ENCODE measurements at places on chromosomes 5 and 9.
A peak's percentile ranks its signal among the peaks of the same experiment; 100 is the strongest.

DNA sequence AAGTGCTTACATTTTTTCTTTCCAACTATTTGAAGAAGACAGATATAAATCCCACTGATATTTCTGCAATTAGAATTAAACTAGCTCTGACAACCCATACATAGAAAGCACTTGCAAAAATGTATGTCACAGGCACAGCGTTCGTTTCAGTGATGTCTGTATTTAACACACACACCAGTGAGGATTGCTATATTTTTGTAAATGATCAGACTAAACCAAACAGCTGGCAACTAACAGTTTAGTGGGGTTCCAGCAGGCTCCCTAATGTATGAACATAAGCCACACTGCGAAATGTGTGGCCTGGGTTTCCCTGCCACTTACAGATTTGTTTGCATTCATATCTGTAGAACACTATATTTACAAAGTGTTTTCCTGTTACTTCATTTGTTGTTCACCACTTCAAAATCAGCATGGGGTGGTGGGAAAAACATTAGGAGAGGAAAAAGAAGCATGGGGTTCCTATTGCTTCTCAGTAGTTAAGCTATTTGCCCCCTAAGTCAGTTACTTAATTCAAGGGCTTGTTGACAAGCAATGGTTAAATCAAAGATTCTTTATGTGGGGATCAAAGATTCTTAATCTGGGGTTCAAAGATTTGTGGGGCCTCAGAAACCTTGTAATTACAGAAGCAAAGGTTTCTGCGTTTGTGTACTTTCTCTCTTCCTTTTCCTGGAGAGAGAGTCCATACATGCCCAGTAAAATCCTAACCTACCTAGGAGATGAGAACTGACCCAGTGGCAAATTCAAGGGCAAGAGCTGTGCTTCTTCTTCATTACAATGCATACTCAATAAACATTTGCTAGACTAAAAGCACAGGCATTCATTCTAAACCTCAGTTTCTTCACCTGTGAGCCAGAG is 27.1 kb downstream of the ZNF608 start:
- DNase-seq: no peak

DNA sequence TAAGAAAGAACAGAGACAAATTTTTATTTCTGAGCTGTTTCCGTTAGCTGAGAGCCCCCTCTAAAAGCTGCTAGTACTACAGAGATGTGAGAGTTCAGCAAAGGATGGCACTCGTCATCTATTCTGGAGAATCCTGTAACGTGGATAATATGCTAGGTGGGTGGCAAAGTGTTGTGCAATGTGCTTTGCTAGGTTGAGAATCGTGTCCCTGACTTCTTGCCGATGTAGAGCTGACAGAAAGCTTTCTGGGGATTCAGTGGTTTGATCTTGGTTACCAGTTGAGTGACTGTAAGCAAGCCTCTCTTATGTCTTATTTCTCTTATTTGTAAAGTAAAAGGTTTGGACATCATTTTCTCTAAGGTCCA is 298.3 kb upstream of the ACTBL2 start:
- DNase-seq: no peak

GRCh38 chr5:32421075-32421474 is 23.5 kb downstream of the ZFR start:
- DNase-seq: no peak

- DNase-seq: no peak
These were observed 202.2 kb downstream of the GABBR2 start for GRCh38 chr9:98506422-98507054.

DNA sequence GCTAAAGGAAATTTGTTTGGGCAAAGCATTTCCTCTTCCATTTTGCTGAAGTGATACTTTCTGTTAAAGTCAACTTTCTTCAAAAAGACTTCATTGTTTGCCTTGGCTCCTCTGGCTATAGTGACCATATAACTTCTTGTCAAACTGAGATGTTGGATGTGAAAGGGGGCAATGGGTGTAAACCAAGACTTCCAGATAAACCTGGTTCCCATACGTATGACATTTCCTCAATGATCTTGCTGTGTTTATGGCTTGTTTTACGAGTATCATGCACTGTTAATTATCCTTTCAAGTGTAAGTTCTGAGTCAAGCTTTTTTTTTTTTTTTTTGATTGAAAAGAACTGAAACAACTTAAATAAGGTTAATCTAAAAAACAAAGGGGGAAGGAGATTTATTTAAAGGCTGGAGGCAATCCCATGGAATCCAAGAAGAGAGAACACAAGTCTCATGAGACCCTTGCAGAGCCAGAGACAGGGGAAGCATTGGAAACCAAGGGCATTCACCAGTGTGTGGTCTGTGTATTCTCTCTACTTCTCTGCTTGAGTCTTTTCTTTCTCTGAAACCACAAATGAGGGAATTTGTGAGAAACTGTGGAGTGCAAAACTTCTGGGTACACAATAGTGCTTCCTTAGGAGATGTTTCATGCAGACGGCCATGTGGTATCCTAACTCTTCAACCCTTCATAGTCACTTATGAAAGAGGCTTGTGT is 335.3 kb downstream of the RAB3C start:
- DNase-seq: no peak

DNA sequence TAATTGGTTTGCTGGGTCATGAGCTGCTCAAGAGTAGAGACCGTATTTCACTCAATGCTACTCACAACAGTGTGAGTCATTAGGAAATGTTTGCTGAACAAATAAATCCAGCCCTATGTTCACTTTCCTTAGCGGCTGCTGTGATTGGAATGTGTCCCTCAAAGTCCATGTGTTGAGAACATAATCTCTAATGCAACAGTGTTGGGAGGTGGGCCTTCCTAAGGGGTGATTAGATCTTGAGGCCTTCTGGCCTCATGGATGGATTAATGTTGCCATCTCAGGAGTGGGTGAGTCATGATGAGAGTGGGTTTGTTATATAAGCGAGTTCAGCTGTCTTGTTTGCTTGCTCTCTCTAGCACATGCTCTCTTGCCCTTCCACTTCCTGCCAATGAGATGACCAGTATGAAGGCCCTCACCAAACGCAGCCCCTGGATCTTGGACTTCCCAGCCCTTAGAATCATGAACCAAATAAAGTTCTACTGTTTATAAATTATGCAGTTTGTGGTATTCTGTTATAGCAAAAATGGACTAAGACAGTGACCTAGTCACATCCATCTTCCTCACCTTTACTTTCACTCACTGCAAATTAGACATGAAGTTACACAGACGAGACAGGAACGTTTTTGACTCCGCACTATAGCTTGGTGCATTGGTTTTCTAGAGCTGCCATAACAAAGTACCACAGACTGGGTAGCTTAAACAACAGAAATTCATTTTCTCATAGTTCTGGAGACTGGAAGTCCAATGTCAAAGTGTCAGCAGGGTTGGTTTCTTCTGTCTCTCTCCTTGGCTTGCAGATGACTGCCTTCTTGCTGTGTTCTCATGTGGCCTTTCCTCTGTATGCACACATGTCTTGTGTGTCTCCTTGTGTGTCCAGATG is 50.9 kb upstream of the FAM169A start:
- DNase-seq: no peak

- DNase-seq: peak; percentile 11
These were observed 196.5 kb upstream of the TBCA start for GRCh38 chr5:77972469-77973252.

DNA sequence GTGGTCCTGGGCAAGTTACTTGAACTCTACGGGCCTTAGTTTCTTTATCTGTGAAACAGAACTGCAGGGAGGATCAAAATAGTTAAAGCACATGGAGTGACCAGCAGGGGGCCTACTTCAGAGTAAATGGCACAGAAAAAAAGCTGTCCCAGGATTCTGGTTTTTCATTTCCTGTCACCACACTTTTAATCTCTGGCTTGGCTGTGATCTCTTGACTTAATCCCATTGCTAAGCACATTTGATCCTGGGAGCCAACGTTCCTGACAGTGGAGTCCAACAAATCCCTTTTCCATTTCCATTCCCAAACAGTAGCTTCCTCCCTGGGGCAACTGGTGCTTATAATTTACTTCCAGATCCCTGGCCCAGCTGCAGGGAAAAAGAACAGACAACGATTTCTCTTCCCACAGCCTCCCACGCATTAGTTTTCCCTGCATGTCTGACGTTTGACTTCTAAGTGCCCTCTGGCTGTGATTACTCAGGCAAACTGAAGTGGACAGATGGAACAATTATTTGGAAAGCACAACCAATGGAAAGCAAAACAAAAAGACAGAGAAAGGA is 136.5 kb upstream of the STK32A start:
- peak; percentile 4 for DNase-seq

GRCh38 chr5:92421196-92421595 is 1038.1 kb upstream of the ARRDC3 start:
- no peak for DNase-seq

DNA sequence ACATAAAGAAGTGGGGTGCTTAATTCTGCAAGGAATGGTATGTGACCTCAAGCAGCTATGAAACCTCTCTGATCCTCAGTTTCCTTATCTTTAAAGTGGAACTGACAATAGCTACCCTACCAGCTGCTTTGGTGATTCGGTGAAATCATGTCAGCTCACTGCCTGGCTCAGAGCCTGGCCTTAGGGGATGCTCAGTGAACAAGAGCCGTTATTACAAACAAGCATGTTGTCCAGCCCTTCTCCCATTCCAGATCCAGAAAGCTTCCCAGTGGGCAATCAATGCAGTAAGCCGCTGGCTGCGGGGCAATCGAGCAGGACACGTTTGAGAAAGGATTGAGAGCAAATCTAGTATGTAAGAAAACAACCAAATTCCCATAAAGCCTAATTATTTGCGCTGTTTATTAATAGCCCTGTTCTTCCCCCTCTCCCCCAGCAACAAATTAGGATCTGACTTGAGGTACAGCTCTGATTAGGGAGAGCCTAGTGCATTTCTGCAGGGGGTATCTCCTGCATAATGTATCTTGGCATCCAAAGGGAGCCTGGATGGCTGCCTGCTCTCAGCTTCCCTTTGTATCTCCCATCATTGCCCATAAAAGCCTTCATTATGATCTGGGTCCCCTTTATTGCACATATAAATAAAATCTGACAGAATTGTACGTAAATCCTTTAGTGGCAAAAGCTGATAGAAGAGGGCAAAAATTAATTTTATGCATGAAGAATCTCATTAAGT is 371.4 kb downstream of the TMEM232 start:
- no peak for DNase-seq

GRCh38 chr5:112264151-112264550 is 154.9 kb downstream of the EPB41L4A start:
- DNase-seq: no peak

DNA sequence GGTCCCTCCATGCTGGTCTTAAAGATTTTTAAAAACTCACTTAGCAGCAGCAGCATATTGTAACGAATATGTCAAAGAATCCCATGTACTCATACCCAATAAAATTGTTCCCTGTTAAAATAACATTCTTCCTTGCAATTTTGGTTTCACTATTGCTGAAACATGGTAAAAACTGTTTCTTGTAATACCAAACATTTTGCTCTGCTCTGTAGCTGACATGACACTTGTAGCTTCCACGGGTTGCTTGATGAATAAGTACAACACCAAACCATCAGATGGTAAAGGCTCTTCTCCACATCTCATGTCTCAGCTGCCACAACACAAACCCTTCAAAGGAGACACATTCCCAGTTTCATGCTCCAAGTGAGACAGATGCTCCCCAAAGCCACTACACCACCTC is 180.7 kb upstream of the PTGER4 start:
- DNase-seq: no peak

- DNase-seq: no peak
These were observed 234.4 kb upstream of the ATP10B start for GRCh38 chr5:161086461-161086860.

DNA sequence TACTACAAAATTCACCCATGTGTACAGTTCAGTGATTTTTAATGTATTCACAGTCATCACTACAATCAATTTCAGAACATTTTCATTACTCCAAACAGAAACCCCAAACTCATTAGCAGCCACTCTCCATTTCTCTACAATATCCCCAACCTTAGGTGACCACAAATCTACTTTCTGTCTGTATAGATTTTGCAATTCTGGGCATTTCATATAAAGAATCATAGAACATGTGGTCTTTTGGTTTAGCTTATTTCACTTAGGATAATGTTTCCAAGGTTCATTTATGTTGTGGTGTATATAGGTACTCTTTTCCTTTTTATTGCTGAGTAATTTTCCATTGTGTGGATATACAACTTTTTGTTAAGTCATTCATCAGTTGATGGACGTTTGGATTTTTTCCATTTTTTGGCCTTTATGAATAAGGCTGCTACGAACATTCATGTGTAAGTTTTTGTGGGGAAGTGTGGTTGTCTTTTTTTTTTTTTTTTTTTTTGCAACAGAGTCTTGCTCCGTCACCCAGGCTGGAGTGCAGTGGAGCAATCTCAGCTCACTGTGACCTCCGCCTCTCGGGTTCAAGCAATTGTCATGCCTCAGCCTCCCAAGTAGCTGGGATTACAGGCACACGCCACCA is 54.5 kb downstream of the DOCK8 start:
- DNase-seq: no peak

DNA sequence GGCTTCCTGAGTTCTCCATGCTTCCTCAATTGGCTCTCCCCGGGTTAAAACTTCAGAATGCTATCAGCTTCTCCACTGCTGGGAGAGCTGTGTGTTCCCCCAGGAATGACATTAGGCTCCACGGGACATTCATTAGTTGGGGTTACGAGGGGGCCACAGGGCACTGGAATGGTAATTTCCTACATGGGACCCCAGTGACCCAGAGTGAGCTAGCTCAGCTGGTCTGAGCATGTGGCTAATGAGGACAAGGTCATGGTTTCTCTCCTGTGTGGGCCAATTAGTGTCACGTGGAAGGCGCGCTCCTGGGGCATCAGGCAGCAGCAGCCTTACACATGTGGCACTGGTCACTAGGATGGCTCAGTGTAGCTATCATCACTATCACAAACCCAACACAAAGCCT is 21.0 kb downstream of the LSM11 start:
- DNase-seq: no peak

GRCh38 chr5:105163547-105163946 is 1601.0 kb upstream of the NUDT12 start:
- no peak for DNase-seq

DNA sequence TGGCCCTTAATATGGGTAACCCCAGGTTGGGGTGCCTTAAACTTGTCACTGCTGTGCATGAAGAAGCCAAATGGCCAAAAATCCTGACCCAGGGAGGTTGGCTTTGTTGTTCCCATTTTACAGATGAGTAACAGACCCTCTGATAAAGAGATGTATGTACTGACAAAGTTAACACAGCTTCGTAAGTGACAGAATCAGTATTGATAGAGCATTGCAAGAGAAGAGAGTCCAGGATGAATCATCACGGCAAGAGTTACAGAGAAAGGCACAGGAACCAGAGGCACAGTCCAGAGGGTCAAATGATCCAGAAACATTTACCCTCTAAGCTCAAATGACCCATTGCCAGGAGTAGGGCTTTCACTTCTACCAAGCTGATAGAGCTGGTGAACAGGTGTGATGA is 103.8 kb upstream of the SMC2 start:
- no peak for DNase-seq

DNA sequence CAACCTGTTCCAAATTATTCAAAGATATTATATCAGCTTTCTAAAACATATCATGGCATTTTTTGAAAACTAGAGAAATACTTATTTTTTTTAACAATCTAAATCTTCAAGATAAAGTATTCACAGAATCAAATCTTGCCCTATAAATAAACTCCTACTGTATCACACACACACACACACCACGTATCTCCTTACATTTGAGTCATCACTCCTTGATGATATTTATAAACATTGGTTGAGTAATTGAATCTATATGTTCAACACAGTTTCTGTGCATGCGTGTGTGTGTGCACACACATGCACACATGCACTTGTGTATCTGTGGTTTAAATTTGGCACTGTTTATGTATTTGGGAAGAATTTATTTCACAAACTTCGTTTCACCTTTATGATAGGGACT is 1716.4 kb downstream of the EFNA5 start:
- DNase-seq: no peak

Measured in CD4-positive, alpha-beta memory T cell (primary cell).